ENCODE measurements at places on chromosomes 6 and 20. TPM values are rescaled to one million over a fixed set of nuclear protein-coding genes. Genes with fewer than 3 reads are reported as not detected.

The SIRPB2 gene
- 4.4 TPM for total RNA-seq

The THBS2 gene
- 16.2 TPM for total RNA-seq

The GLP1R gene
- total RNA-seq = 1.9 TPM

The PRDM13 gene
- not detected for total RNA-seq

The VSTM2L gene
- 303 TPM for total RNA-seq

The CDSN gene
- not detected for total RNA-seq

The COL21A1 gene
- 13.6 TPM for total RNA-seq

The ELOVL2 gene
- total RNA-seq = 1.6 TPM
